ENCODE measurements at places on chromosomes 3 and 15. TPM values are rescaled to one million over a fixed set of nuclear protein-coding genes. Genes with fewer than 3 reads are reported as not detected.

The COL8A1 gene
- total RNA-seq: 113 TPM

The P2RY12 gene
- 1.1 TPM for total RNA-seq

The RFX7 gene
- total RNA-seq: 6.4 TPM

The RARRES1 gene
- 12.7 TPM for total RNA-seq

The RPP25 gene
- total RNA-seq: 24.8 TPM

The GOLGA8S gene
- total RNA-seq: not detected

The NR2F2 gene
- 39.2 TPM for total RNA-seq

The PEX5L gene
- total RNA-seq: not detected

The KNG1 gene
- total RNA-seq: not detected

The RBPMS2 gene
- 0.94 TPM for total RNA-seq

The MPI gene
- total RNA-seq: 83.4 TPM

All from pericardium fibroblast (primary cell).